ENCODE measurements at places on chromosomes 2 and 18. TPM values are rescaled to one million over a fixed set of nuclear protein-coding genes. Genes with fewer than 3 reads are reported as not detected.

Gene IL36RN
- not detected for total RNA-seq

Gene MAIP1
- total RNA-seq, result 15.4 TPM

Gene GALNT1
- total RNA-seq, result 169 TPM

Gene GALNT14
- total RNA-seq, result 0.13 TPM

Gene ABHD1
- not detected for total RNA-seq

Gene BOD1L2
- total RNA-seq, result not detected

Gene DCDC2C
- total RNA-seq, result not detected

Gene SP140L
- 4.9 TPM for total RNA-seq

Gene COBLL1
- 3.6 TPM for total RNA-seq

Gene RFX8
- total RNA-seq, result 0.49 TPM

Gene MEP1B
- 0.25 TPM for total RNA-seq

Gene MPP4
- total RNA-seq, result 4.7 TPM

Gene CD28
- total RNA-seq, result not detected

Gene CCDC68
- 0.63 TPM for total RNA-seq

Gene C1D
- 7.7 TPM for total RNA-seq

Gene DNAJC5G
- total RNA-seq, result 0.16 TPM

Gene EIF5B
- total RNA-seq, result 19.1 TPM

Gene LRRC30
- not detected for total RNA-seq

Gene SLC23A3
- total RNA-seq, result 0.81 TPM

Gene GKN2
- total RNA-seq, result not detected

Gene NAB1
- total RNA-seq, result 49.8 TPM

Gene RBM45
- total RNA-seq, result 18.1 TPM

Gene KCNG2
- not detected for total RNA-seq

Gene STPG4
- total RNA-seq, result 0.31 TPM

Gene BOLL
- not detected for total RNA-seq

Gene TMEM178A
- total RNA-seq, result not detected

Gene LOXHD1
- total RNA-seq, result 0.16 TPM

Gene CNGA3
- total RNA-seq, result not detected

Gene GAD1
- 0.16 TPM for total RNA-seq

Gene REG3G
- total RNA-seq, result not detected

Gene POU3F3
- total RNA-seq, result not detected

Gene NEB
- 1.1 TPM for total RNA-seq

Gene CCL20
- 0.49 TPM for total RNA-seq

Gene C2orf72
- 0.16 TPM for total RNA-seq

Gene ASXL3
- total RNA-seq, result under 0.01 TPM

Gene SLC9A4
- under 0.01 TPM for total RNA-seq
